Left ventricle myocardium inferior (tissue), 1 donor: ENCODE measurements at places on chromosomes 12 and 14. TPM values are rescaled to one million over a fixed set of nuclear protein-coding genes. Genes with fewer than 3 reads are reported as not detected.

- H3K36me3 ChIP-seq = peaks cover 15% of the 10 kb centered on the region
- no peaks in the 10 kb centered on the region for H3K27me3 ChIP-seq
- peak overlapping the region; percentile 95 for H3K4me3 ChIP-seq
- peaks cover 92% of the 10 kb centered on the region for H3K4me1 ChIP-seq
Observed at GRCh38 chr12:56684745-56685359, 3.2 kb downstream of the PTGES3 start.

DNA sequence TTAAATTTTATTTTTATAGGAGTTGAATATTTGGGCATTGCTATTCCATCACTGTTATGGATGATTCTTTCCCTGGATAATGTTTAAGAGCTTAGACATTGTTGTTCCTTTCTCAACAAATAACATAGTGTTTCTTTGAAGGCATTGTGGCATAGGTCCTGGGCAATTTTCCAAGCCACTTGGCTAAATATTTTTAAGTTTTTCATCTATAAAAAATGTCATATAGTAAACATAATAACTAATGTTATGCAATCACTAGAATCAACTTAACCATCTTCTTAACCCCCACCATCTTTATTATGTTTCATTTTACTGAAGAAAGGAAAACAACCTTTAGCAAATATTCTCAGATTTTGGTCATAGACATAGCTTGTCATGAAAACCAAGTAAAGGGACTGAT, 600.6 kb upstream of the LMO3 start:
- no peak overlapping the region for H3K4me3 ChIP-seq
- no peak for DNase-seq
- no peaks in the 10 kb centered on the region for H3K27me3 ChIP-seq
- no peaks in the 10 kb centered on the region for H3K4me1 ChIP-seq
- H3K27ac ChIP-seq = no peak overlapping the region

- no peaks in the 10 kb centered on the region for H3K27me3 ChIP-seq
- no peak overlapping the region for H3K27ac ChIP-seq
- no peaks in the 10 kb centered on the region for H3K36me3 ChIP-seq
Observed at GRCh38 chr12:39102474-39103209, 197.3 kb upstream of the CPNE8 start.

- no peaks in the 10 kb centered on the region for H3K36me3 ChIP-seq
- peak; percentile 27 for DNase-seq
- peaks cover 54% of the 10 kb centered on the region for H3K27me3 ChIP-seq
- no peak overlapping the region for H3K27ac ChIP-seq
Observed at GRCh38 chr12:52119398-52120254, 40.1 kb downstream of the SMIM41 start.

- no peak overlapping the region for H3K4me3 ChIP-seq
- no peak for DNase-seq
- no peaks in the 10 kb centered on the region for H3K36me3 ChIP-seq
Observed at GRCh38 chr14:51865953-51866747, 5.7 kb downstream of the GNG2 start.

GRCh38 chr12:131251336-131252101, 297.8 kb downstream of the ADGRD1 start:
- peaks cover 7% of the 10 kb centered on the region for H3K4me1 ChIP-seq
- H3K4me3 ChIP-seq = no peak overlapping the region
- H3K27ac ChIP-seq = peak overlapping the region; percentile 65
- DNase-seq = no peak

DNA sequence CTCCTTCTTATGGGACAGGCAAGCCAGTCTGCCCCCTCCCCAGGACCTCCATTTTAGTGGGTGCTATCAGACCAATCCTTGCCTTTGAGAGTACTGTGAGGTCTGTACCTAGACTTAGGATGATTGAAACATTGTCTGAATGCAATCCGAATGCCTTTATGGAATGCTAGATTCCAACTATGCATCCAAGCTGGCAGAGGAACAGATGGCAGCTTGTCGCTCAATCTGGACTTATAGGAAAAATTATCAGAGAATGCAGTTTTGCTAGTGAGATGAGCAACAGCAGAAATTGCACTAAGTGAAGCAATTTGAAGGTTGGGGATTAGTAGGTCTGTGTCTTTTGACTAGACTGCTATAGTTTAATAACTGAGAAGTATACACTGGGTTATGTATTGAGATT, 109.1 kb downstream of the DYRK2 start:
- no peak overlapping the region for H3K4me3 ChIP-seq
- no peaks in the 10 kb centered on the region for H3K27me3 ChIP-seq
- no peak overlapping the region for H3K27ac ChIP-seq
- H3K36me3 ChIP-seq = no peaks in the 10 kb centered on the region
- peaks cover 12% of the 10 kb centered on the region for H3K4me1 ChIP-seq

DNA sequence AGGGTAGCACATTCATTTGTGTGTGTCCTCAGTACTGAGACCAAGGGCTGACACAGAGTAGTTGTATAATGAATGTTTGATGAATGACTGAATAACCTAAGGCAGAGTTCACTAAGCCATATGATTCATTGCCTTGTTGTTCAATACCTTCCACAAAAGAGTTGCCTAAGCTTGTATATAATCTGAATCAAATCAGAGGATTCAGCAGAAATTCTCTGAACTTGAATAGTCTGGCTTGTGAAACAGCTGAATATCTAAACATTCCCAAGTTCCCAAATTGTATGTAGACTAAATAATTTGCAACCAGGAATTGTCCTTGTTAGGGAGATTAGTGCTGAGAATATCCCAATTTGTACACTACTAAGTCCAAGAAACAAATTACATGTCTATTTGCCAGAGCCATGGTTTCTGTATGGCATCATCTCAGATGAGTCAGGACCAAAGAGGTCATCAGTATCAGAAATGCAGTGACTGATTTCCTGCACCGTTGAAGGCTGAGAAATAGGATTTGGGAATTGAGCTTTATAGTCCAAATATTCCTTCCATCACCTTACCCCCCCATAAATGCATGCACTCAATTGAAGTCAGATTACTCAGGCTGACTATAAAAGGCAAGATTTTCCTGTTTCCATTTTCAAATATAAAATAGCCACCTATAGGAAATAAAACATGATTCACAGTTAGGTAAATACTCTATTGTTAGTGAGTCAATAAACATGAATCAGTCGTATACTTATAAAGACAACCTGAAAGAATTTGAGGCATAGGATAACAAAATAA, 168.7 kb downstream of the PHLDA1 start:
- H3K36me3 ChIP-seq = no peaks in the 10 kb centered on the region
- no peak overlapping the region for H3K27ac ChIP-seq
- DNase-seq = no peak

DNA sequence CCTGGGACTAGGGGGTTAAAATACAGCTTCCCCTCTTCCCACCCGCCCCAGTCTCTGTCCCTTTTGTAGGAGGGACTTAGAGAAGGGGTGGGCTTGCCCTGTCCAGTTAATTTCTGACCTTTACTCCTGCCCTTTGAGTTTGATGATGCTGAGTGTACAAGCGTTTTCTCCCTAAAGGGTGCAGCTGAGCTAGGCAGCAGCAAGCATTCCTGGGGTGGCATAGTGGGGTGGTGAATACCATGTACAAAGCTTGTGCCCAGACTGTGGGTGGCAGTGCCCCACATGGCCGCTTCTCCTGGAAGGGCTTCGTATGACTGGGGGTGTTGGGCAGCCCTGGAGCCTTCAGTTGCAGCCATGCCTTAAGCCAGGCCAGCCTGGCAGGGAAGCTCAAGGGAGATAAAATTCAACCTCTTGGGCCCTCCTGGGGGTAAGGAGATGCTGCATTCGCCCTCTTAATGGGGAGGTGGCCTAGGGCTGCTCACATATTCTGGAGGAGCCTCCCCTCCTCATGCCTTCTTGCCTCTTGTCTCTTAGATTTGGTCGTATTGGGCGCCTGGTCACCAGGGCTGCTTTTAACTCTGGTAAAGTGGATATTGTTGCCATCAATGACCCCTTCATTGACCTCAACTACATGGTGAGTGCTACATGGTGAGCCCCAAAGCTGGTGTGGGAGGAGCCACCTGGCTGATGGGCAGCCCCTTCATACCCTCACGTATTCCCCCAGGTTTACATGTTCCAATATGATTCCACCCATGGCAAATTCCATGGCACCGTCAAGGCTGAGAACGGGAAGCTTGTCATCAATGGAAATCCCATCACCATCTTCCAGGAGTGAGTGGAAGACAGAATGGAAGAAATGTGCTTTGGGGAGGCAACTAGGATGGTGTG, 1.9 kb downstream of the GAPDH start:
- H3K36me3 ChIP-seq = peaks cover 44% of the 10 kb centered on the region
- peak overlapping the region; percentile 99 for H3K4me3 ChIP-seq
- H3K27me3 ChIP-seq = no peaks in the 10 kb centered on the region
- H3K27ac ChIP-seq = peak overlapping the region; percentile 97
- peaks cover 92% of the 10 kb centered on the region for H3K4me1 ChIP-seq
- no peak for DNase-seq

DNA sequence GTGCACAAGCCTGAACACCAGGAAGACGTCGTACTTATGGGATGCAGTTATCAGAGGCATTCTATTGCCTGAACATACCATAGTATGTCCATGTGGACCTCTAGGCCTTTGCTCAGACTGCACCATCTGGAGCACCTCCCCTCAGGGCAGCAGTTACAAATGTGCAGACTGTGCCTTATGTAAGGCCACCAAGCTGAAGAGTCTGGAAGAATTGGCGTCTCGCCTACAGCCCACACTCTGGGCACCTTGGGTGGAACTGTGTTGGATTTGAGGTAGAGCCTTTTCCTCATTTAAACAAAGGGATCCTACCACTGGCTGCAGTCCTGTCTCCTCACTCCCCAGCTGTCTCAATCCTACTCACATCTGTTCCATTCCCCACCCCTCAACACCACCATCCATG, 204.3 kb upstream of the FRMD6 start:
- DNase-seq = no peak
- H3K27ac ChIP-seq = no peak overlapping the region
- H3K4me1 ChIP-seq = peaks cover 21% of the 10 kb centered on the region
- no peak overlapping the region for H3K4me3 ChIP-seq
- no peaks in the 10 kb centered on the region for H3K27me3 ChIP-seq
- no peaks in the 10 kb centered on the region for H3K36me3 ChIP-seq

GRCh38 chr12:38155526-38156496, 160.8 kb upstream of the ALG10B start:
- H3K27me3 ChIP-seq = peaks cover 16% of the 10 kb centered on the region
- H3K27ac ChIP-seq = no peak overlapping the region
- no peak for DNase-seq

DNA sequence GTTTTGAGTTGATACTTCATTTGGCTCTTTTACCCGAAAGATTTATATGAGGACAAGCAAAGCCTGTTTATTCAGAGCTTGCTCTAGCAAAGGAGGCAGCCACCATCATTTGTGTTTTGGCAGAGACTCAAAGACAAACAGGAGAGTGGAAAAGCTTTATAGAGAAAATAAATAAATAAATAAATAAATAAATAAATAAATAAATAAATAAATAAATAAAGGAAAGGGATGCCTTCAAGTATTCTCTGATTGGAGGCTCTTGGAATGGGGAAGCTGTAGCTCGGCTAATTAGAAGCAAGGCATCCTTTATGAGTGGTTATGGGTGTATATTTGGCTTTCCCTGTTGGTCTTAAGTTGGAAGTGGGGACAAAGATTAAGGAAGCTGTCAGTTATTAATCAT, 229.8 kb downstream of the RASSF9 start:
- no peak overlapping the region for H3K27ac ChIP-seq
- no peaks in the 10 kb centered on the region for H3K36me3 ChIP-seq
- no peak overlapping the region for H3K4me3 ChIP-seq
- H3K27me3 ChIP-seq = no peaks in the 10 kb centered on the region

GRCh38 chr12:19576506-19577280, 137.4 kb downstream of the AEBP2 start:
- H3K4me1 ChIP-seq = peaks cover 31% of the 10 kb centered on the region
- no peak for DNase-seq
- H3K4me3 ChIP-seq = no peak overlapping the region
- no peaks in the 10 kb centered on the region for H3K36me3 ChIP-seq

GRCh38 chr14:39094515-39094914, 8.5 kb downstream of the SEC23A start:
- H3K27me3 ChIP-seq = no peaks in the 10 kb centered on the region
- H3K4me3 ChIP-seq = no peak overlapping the region
- H3K27ac ChIP-seq = no peak overlapping the region

DNA sequence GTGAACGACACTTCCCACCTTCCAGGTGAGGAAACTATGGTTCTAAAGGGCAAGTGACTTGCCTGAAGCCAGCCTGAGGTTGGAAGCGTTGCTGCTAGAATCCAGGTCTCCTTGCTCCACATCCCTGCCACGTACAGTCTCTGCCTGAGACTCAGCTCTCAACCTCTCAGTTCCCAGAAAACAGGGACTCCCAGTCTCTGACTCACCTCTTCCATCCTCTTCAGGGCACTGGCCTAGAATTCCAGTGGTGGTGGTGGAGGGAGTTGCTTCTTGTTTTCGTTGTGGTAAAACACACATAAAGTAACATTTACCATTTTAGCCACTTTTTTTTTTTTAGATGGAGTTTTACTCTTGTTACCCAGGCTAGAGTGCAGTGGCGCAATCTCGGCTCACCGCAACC, 7.3 kb downstream of the GPR68 start:
- H3K36me3 ChIP-seq = no peaks in the 10 kb centered on the region
- H3K27ac ChIP-seq = no peak overlapping the region
- DNase-seq = no peak
- H3K4me3 ChIP-seq = no peak overlapping the region

DNA sequence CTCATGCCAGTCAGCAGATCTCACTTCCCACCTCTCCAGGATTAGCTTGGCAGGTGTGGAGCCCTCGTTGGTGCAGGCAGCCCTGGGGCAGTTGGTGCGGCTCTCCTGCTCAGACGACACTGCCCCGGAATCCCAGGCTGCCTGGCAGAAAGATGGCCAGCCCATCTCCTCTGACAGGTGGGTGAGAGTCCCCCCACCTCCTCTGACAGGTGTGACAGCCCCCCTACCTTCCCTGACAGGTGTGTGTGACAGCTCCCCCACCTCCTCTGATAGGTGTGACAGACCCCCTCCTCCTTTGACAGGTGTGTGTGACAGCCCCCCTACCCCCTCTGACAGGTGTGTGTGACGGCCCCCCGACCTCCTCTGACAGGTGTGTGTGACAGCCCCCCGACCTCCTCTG, 26.3 kb downstream of the PAPLN start:
- peaks cover 17% of the 10 kb centered on the region for H3K27me3 ChIP-seq
- no peaks in the 10 kb centered on the region for H3K4me1 ChIP-seq
- H3K27ac ChIP-seq = no peak overlapping the region

- no peaks in the 10 kb centered on the region for H3K36me3 ChIP-seq
- no peak overlapping the region for H3K27ac ChIP-seq
- H3K27me3 ChIP-seq = peaks cover 19% of the 10 kb centered on the region
- H3K4me3 ChIP-seq = no peak overlapping the region
- H3K4me1 ChIP-seq = no peaks in the 10 kb centered on the region
Observed at GRCh38 chr12:128672893-128673292, 150.9 kb downstream of the SLC15A4 start.

- no peaks in the 10 kb centered on the region for H3K27me3 ChIP-seq
- no peaks in the 10 kb centered on the region for H3K4me1 ChIP-seq
- H3K36me3 ChIP-seq = no peaks in the 10 kb centered on the region
- no peak overlapping the region for H3K27ac ChIP-seq
Observed at GRCh38 chr14:28488684-28489083, 277.9 kb upstream of the FOXG1 start.

The HOXC6 gene
- not detected for total RNA-seq

The OR6C65 gene
- not detected for total RNA-seq

The CELA1 gene
- not detected for total RNA-seq

The AMN gene
- not detected for total RNA-seq

The RAB35 gene
- total RNA-seq = 21.9 TPM

The OTUB2 gene
- total RNA-seq = 0.27 TPM

The GPR162 gene
- total RNA-seq = 6.5 TPM

The DNAI7 gene
- 1.1 TPM for total RNA-seq

The IGF1 gene
- 5.8 TPM for total RNA-seq
